Stimulated activated CD4-positive, alpha-beta T cell treated with anti-CD3 and anti-CD28 coated beads, Interleukin-4, amount 100 ng/mL, for 24 hours (primary cell): ENCODE measurements at places on chromosomes 3 and 15.

DNA sequence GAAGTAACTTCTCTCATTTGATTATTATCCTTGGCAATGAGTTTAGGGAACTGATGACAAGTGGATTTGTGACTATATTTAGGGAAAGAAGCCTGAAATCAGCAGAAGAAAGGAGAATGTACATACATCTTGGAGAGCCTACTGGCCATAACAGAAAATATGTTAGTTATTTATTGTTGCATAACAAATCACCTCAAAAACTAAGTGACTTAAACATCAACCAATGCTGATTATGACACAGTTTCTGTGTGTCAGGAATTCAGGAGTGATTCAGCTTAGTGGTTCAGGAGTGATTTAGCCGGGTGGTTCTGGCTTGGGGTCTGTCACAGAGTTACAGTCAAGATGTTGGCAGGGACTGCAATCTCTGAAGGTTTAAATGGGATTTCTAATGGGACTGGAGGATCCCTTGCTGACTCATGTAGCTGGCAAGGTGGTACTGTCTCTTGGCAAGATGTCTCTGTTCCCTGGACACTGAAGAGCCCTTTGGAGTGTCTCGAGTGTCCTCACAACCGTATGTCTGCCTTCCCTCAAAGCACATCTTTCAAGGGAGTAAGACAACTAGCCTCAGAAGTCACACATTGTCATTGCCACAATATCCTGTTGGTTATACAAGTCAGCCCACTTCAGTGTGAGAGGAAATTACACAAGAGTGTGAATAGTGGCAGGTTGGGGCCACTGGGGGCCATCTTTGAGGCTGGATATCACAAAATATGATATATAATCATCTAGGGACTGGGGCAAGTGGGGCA is 248.9 kb downstream of the SV2B start:
- DNase-seq, result no peak

- no peak for DNase-seq
Observed at GRCh38 chr3:101846709-101847108, 2.6 kb upstream of the NFKBIZ start.

DNA sequence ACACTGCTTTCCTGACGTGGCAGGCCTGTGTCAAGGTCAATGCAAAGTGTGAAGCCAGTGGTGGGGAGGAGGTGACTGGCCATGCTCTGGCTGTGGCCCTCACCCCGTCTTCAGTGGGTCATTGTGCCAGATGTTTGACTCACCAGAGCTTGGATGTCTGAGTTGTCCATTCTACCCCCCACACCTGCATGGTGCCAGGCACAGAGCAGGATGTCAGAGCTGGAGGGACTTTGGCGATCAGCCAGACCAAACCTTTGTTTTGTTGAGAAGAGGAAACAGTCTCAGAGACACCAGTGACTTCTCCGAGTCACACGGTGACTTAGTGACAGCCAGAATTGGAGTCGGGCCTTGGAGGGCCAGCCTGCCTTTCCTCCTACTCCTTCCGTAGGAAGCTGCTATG is 49.5 kb downstream of the SMAD6 start:
- DNase-seq, result no peak

- DNase-seq, result no peak
Observed at GRCh38 chr15:78730955-78731354, 80.3 kb downstream of the ADAMTS7 start.

- no peak for DNase-seq
Observed at GRCh38 chr3:171807806-171808205, 2.5 kb downstream of the PLD1 start.

- DNase-seq, result no peak
Observed at GRCh38 chr15:62647202-62647842, 395.2 kb upstream of the TPM1 start.

DNA sequence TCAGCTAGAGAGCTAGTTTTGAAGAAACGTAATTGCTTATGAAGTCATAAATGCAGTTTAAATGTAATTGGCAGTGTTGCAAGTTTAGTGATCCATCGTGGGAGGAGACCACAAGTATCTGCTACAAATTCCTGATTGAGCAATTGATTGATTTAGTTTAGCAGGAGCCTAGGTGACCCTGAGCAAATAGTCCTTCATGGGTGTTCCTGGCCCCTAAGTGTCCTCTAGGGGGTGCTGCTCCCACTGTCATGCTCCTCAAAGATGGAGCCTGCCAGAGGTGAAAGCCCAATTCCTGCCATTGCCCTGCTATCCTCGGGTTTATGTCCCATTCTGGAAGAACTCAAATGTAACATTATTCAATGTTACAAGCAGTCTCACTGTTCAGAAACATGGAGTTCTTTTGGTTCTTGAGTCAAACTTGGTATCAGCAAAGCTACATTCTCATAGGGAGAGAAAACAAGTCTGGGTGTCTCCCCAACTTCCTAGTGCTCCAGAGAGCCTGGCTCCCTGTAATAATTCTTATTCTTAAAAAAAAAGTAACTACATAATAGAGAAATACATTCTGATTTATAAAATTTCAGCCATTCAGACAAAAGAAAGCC is 29.8 kb upstream of the SENP5 start:
- peak; percentile 79 for DNase-seq

- no peak for DNase-seq
Observed at GRCh38 chr3:46993986-46994385, 14.5 kb downstream of the NBEAL2 start.

- DNase-seq, result peak; percentile 35
Observed at GRCh38 chr15:25693321-25694238, 169.5 kb downstream of the ATP10A start.

DNA sequence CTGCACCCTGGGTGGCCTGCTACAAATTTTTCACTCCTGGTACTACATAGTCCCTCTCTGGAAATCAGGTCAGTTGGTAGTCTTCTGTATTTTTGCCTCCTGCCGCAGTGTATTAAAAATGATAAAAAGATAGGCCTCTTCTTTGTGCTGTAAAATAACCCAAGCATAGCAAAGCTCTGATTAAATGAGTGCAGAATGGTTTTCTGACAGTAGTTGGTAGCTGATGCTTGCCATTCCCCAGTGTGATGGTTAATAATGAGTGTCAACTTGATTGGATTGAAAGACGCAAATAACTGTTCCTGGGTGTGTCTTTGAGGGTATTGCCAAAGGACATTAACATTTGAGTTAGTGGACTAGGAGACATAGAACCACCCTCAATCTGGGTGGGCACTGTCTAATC is 264.4 kb upstream of the ZNF717 start:
- no peak for DNase-seq

DNA sequence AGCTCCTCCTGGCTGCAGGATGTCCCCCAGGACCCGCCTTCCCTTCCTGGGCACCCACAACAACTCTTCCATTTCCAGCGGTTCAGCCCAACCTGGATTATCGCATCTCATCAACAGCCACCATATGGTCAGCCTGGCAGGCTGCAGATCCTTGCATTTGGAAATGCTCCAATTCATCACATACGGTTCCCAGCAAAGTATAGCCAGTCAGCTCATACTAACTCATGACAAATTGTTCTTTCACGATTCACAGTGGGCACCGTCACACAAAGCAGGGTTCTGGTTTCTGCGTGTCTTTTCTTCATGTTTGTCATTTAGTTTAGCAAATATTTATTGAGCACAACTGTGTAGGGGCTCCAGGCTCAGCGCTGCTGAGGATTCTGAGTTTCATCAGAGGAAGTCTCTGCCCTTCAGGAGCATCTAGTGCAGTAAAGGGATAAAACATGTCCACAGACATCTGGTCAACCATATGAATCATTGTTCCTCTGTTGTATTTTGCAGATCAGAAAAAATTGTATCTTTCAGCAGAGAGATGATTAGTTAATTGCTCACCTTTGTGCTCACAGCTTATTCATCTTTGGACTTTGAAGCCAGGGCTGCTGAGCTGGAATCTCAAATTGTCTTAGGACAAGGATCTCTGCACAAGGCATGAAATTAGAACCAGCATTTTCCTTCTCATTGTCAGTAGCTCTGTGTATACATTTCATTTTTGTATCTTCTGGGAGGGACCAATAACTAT is 125.1 kb downstream of the GABRG3 start:
- no peak for DNase-seq

GRCh38 chr3:71579935-71580406 is 3.6 kb downstream of the FOXP1 start:
- DNase-seq, result peak; percentile 13

DNA sequence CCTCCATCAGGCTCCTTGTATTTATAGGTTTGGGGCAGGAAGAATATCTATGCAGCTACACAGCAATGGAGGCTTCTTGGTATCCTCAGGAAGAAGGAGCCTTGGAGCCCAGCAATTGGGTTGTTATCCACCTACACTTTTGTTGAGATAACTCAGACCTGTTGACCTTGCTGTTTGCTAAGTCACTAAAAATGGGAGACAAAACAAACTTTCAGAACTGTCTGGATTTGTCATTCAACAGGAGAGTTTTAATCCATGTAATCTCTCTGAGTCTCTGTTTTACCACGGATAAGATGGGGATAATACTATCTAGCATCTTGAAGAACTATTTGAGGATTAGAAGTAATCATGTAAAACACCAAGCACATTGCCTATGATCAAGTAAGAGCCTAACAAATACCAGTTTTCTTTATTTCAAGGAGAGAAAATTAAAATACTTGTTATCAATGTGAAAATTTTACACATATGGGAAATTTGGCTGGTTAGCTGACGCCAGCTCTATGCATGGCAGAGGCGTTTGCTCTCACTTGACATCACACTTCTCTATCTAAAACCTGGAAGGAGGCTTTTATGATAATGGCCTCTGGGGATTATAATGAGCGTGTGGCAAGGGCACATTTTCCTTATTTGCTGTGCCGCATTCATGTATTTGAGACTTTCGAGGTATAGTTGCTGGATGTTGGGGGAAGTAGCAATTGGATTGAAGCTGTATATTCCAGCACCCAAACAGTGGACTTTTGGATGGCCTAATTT is 215.6 kb downstream of the PDCD6IP start:
- no peak for DNase-seq

- DNase-seq, result peak; percentile 18
Observed at GRCh38 chr15:33132722-33133345, 61.7 kb downstream of the FMN1 start.

- DNase-seq, result peak; percentile 5
Observed at GRCh38 chr3:32423534-32423933, 31.9 kb downstream of the CMTM7 start.

DNA sequence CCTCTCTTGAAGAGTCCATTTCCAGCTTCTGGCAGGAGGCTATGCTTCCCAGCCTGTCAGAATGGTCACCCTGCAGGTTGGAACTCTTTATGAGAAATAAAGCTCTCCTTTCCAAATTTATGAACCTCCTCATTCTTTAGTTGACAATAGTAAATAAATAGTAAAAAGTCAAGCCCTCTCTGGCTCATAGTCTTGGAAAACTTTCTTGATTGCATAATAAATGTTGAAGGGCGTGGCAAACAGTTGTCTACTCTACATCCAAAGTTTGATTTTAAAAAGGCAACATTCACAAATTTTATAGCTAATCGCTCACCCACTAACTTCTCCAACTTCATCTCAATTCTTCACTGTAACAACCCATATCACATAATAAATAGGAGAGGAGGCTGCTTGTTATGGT is 58.8 kb downstream of the MCF2L2 start:
- no peak for DNase-seq

GRCh38 chr3:180383332-180384020 is 218.5 kb upstream of the TTC14 start:
- no peak for DNase-seq

DNA sequence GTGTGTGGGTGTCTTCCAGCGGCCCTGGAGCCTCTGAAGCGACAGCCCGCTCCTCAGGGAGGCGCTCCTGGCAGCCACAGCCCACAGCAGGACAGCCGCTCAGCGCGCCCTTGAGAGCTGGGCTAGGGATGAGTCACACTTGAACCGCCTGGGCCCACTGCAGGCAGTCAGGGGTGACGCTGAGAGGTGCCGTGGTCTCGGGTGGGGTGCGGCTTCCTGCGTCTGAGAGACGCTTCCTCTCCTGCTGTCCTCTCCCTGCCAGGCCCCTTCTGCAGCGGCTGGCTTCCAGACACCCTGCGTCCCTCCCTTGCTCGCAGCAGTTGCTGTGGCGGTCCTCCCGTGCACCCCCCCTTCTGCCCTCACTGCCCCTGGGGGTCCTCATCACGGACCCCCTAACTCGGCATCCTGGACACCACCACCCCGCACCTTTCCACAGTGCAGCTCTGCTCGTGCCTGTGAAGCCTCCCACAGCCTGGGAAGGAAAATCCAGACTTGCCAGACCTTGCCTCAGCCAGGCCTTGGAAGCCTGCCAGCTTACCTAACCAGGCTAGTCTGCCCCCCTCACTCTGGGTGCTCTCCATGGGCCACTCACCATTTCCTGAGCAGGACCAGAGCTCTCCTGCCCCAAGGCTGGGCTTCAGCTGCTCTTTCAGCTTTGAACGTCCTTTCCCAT is 1.1 kb upstream of the SPTBN5 start:
- peak; percentile 74 for DNase-seq

- no peak for DNase-seq
Observed at GRCh38 chr3:176951144-176951543, 246.1 kb downstream of the TBL1XR1 start.

- no peak for DNase-seq
Observed at GRCh38 chr15:26438316-26438715, 334.6 kb downstream of the GABRB3 start.

DNA sequence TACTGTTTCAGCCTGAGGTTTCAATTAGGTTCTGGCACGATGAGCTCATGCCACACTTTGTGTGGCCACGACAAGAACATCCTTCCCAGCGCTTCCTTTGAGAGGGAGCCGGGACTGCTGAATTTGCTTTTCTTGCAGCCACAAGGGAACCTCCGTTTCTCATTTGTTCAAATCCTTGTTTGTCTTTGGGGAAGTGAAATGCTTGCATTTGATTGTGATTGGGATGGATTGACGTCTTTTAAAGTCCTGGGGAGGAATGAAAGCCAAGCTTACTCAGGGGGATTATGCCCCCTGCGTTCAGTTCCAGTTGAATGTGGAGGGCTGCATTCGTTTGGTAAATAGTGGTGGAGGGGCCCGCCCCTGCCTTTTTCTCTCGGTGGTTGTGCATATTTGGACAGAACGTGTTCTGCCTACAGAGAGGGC is 277.6 kb downstream of the THSD4 start:
- no peak for DNase-seq

DNA sequence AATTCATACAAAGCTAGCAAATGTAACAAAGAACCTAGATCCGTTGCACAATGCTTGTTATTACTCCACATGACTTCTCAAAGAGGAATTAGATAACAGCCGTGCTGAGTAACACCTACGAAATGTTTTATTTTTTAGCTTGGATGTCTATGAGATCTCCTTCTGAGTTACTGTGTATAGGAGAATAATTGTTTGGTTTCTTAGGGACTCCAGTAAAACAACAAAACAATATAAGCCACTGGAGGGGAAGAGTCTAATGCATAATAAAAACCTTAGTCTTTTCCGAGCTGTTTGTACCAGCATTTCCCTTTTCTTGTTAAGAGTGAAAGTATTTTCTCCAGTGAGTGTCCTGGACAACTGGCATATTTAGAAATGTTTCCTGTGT is 15.6 kb downstream of the SNAP23 start:
- DNase-seq, result no peak

DNA sequence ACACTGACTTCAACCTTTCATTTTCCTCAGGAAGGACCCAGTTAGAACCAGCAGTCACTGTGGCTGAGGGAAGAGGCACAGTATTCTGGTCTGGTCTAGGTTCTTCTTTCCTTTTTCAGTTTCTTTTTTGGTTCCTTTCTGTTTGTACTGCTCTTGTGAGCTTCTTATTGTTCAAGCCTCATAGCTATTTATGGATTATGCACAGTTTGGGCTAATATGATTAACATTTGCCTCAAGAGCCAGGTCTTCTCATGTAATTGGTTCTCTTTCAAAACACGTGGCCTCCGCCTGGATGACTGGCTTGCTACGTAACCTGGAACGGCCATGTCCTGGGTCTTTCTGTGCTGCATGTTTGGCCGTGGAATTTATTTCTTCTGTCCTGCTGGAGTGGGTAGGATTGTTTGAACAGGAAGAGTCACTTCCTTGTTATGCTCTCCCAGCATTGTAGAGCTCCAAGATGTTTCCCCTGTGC is 43.3 kb downstream of the RBMS3 start:
- no peak for DNase-seq

GRCh38 chr3:195571361-195571760 is 12.4 kb downstream of the APOD start:
- no peak for DNase-seq
